Fibroblast of the aortic adventitia (primary cell): ENCODE measurements at places on chromosomes 13 and 19.

GRCh38 chr19:1998712-1999708 is 16.5 kb downstream of the BTBD2 start:
- no peak for DNase-seq

GRCh38 chr19:55482156-55482961 is 2.6 kb upstream of the NAT14 start:
- DNase-seq = no peak

GRCh38 chr19:29269641-29270040 is 56.7 kb upstream of the UQCRFS1 start:
- no peak for DNase-seq

GRCh38 chr19:7215176-7215575 is 79.0 kb downstream of the INSR start:
- DNase-seq = no peak

DNA sequence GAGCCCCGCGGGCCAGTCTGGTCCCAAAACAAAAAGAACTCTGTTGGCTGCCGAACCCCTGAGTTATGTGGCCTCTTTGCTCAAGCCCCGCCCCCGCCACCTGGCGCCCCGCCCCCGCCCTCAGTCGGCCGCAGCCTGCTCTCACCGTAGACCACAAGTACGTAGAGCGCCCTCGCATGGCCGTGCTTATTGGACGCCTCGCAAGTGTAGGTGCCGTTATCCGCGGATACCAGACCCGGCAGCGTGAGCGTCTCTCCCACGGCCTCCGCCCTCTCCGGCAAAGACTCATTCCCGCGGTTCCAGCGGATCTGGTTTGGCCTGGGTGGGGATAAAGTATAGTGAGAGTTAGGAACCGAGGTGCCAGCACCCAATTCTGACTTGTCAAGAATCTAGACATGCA is 5.5 kb upstream of the ZNF428 start:
- DNase-seq = no peak

DNA sequence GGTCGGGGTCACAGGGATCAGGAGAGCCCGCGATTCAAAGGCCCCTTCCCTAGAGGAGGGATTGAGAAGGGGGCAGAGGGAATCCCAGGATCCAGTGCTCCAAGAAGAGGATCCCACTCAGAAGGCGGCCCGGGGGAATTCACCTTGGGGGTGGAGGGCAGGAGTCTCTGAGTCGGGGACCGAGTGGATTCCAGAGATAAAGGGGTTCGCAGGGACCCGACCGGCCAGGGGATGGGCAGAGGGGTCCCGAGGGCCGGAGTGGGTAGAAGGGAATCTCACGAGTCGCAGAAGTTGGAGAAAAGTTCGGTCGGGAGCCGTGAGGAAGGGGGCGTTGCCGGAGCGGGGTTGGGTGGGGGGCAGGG is 261 bp downstream of the PRKD2 start:
- no peak for DNase-seq

GRCh38 chr13:64680739-64681138 is 2549.4 kb downstream of the PCDH9 start:
- DNase-seq = no peak

DNA sequence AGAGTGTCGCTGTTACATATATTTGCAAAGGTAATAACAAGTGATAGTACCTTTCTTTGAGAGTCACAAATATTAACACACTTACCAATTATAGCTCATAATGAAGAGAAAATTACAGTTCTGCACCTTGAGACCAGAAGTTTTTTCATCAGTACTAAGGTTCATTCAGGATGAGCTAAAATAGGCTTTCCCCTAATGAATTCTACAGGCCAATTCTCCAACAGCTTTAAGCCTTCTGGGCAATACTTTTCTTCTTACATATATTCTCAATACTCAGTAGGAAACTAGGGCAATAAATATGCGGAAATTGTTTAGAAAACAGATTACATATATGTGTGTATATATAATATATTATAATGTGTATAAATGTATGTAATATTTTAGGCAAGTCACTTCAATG is 2672.8 kb upstream of the PCDH20 start:
- no peak for DNase-seq

DNA sequence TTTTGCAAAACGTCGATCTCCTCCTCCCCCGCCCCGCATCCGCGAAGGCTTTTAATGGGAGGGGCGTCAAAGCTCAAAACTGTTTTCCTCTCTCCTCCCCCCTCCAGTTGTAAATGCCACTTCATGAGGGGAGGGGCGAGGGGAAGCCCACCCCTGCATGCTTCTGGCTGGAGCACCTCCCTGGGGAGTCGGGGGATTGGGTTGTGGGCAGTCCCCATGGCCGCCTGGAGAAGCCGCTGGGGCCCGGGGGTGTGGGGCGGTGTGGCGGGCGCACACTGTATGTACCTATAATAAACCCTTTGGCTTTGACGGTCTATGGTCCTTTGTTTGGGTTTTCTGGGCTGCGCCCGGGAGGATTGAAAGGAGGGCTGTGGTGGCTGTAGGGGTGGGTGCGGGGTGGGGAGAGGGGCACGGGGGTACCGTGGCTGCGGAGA is 505 bp upstream of the SHKBP1 start:
- no peak for DNase-seq

DNA sequence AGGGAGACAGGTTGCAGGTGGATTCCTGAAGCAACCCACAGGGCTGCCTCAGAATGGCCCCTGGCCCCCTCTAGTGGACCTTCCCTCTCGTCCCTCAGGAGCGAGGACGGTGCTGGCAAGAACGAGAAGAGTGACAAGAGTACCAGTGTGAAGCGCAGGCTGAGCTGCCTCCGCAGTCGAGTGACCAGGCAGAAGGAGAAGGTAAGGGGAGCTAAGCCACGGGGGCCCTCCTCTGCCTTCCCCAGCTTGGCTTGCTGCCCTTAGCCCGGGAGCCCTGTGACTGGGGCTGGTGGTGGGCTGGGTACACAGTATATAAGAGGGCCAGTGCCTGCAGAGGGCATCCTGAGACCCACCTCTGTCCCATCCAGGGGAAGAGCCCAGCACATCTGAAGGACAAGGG is 34.0 kb downstream of the ARHGEF18 start:
- DNase-seq = no peak

GRCh38 chr13:107678075-107678689 is 537.2 kb downstream of the LIG4 start:
- no peak for DNase-seq

GRCh38 chr13:25422153-25422552 is 50.4 kb downstream of the ATP8A2 start:
- DNase-seq = no peak

DNA sequence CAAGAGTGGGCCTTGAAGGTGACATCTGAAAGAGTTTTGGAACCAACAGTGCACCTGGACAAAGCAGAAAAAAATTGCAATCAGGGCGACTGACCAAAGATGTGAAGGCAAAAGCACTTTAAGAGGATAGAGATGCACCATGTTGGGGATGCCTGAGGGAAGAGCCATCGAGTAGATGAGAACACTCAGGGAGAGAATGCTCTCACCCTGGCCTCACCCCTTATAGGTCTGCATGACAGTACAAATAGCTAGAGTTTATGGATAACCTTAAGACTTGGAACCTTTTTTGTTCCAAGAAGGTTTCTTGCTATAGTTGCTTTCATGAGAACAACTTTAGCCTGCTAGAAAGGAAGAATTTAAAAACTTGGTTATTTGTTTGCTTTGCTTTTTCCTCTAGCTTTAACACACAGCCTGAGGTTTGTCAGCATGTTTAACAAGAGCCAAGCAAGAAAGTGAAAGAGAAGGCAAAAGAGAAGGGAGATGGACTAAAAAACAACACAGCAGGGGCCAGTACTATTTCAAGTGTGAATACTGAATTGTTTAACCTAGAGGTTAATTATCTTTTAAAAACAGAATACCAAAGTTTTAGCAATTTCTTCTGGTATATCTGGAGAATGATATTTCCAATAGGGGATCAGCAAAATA is 418.9 kb downstream of the DIAPH3 start:
- DNase-seq = peak; percentile 27
